ENCODE measurements at places on chromosomes 12 and 14.

- no peak for DNase-seq
Observed at GRCh38 chr14:56374421-56374820, 205.2 kb upstream of the TMEM260 start.

DNA sequence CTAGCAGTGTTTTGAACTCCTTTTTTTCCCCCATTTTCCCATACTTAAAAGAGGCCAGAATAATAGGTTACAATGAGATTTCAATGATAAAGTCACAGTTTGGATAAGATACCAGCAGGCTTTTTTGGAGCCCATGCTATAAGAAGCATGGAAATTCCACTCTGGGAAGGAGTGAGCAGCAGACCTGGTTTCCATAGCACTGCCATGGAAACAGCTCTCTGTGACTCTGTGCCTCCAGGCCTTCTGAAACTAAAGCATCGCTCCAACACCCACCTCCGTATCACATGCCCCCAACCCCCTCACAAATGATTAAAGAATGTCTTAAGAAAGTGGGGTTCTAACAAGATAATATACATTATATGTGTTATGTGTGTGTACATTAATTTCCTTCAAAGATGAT is 165.0 kb downstream of the GRIN2B start:
- DNase-seq: no peak

DNA sequence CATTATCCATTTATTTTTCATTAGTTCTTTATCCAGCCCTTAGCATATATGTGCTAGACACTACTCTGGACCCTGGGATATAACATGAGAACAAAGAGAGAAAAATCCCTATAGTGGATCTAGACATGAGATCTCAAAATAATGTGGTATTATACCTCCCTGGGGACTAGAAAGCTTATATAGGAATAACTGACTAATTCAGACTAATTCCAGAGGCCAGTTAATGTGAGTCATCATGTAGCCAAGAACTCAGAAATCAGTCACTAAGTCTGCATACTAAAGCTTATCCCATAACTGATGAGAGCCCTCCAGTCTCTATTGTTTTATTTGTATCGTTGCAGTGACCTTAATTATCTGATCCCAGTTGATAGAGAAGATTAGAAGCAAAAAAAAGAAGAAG is 267.1 kb upstream of the RGS6 start:
- peak; percentile 96 for DNase-seq

DNA sequence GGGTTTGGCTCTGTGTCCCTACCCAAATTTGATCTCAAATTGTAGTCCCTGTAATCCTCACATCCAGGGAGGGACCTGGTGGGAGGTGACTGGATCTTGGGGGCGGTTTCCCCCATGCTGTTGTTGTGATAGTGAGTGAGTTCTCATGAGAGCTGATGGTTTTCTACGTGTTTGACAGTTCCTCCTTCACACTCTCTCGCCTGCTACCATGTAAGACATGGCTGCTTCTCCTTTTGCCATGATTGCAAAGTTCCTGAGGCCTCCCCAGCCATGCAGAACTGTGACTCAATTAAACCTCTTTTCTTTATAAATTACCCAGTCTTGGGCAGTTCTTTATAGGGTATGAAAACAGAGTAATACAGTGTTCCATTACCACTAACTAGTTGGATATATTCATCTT is 10.3 kb upstream of the LRRC23 start:
- no peak for DNase-seq

DNA sequence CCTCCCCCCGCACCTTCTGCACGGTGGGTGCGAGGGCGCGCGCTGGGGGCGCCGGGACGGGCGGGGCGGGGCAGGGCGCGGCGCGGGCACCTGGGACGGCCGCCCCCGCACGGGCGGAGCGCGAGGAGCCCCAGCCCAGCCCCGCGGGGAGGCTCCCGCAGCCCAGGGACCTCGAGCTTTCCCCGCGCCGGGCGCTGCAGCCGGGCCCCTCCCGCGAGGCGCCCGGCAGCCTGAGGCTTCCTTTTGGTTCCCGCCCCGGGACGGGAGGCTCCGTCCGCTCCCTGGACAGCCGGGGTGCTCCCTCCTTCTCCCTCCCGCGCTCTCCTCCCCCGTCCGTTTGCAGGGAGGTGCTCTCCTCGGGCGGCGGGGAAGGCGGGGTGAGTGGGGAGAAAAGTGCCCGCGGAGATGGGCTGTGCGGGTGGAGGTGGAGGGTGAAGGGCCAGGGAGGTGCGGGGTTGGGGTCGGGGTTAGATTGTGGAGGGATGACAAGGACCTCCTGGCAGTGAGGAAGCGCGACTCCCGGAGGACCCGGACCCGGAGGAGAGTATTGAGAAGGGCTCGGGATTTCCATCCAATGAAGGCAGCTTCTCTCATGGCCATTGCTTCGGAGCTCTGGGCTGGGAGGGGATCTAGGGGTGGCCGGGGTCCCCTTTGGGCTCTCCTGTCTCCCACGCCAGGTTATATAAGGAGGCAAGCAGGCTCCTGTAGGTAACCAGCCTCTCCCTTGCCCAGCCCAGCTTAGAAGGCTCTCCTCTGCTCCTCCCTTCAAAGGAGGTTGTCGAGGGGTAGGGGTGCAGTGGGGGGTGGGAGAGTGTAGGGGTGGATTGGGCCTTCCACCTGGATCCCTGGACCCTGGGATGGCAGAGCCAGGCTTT is 645 bp downstream of the JDP2 start:
- peak; percentile 35 for DNase-seq
